ENCODE measurements at places on chromosomes 1 and 21. TPM values are rescaled to one million over a fixed set of nuclear protein-coding genes. Genes with fewer than 3 reads are reported as not detected.

Gene HSD11B1
- polyA plus RNA-seq = 0.65 TPM

Gene APOBEC4
- polyA plus RNA-seq = not detected

Gene C1orf94
- polyA plus RNA-seq = not detected

Gene SAMSN1
- polyA plus RNA-seq = not detected

Gene TRIM46
- 2.0 TPM for polyA plus RNA-seq

Gene MARCKSL1
- 15.3 TPM for polyA plus RNA-seq

Gene PLD5
- 7.4 TPM for polyA plus RNA-seq

Gene SERPINC1
- 0.09 TPM for polyA plus RNA-seq

Gene KCNJ10
- polyA plus RNA-seq = not detected

GRCh38 chr1:172717722-172718465 is 59.0 kb downstream of the FASLG start:
- no peak for DNase-seq

DNA sequence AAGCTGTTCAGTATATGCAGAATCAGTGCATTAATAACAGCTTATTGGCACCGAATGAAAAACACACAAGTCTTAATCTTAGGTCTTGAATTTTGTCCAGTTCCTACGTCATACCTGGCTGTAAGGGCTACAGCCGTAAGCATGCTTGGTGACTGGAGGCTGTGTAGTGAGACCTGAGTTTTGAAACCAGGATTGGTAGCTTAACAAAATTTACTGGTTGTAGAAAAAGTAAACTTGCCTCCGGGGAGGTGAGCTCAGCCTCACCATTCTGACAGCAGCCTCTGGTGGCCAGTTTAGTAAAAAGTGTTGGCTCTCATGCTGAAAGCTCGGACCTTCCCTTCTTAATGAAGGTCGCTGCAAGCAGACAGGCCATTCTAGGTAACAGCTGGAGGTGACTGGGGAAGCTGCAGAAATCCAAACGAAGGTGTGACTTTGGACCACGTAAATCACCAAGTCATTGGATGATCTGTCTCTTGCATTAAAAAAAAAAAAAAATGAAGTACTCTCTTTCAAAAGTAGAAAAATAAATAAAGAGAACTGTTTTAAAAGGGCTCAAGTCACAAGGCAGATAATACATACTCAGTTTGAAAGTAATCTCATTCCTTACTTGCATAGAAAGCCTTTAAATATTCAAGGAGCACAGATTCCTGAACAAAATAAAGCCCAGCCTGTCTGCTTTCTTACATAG is 48.9 kb downstream of the HLCS start:
- no peak for DNase-seq

DNA sequence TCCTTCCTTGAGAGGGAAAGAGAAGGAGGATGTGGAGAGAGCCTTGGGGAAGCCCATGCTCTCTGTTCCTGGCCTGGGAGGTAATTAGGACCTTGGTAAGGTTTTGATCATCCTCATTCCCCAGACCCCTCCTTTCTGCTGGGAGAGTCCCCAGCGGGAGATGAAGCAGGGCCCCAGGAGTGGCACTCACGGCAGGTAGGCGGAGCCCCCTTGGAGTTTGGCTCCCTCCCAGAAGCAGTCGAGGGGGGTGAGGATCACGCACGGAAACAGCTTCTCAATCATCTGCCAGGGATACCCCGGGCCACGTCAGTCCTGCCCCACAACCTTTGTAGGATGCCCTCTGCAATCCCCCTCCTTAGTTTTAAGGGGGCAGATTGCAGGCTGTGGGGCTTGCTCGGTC is 11.5 kb downstream of the PTCH2 start:
- no peak for DNase-seq

GRCh38 chr1:76337542-76338219 is 263.1 kb downstream of the ST6GALNAC3 start:
- no peak for DNase-seq

DNA sequence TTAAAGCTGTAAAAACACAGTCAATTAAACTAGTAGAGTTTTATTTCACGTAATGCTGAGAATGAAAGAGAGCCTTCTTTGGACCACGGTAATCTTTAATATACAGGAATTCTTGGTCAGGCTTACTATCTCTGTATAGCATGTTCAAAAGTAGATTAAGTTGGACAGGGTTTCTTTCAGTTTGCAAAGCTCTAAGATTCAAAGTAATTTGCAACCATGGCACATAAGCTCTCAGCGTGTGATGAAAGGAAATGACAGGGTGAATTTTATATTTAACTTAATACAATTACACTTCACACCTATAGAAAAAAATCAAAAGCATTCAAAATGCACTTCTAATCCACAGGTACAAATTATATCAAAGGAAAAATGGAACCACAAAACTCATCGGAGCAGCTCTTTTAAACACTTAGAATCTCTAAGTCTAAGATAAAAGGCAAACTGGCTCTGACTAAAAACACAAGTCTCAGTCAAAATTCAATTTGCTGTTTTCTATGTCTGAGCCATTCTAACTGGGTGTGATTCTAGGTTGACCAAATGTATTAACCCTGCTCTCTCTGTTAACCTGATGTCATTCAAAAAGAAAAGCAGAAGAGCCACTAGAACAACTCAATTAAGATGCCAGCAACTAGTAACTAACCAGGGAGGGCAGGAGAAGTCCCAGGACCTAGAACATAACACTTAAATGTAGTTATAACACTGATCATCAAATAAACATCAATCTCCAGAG is 147.7 kb downstream of the RERE start:
- DNase-seq = no peak

DNA sequence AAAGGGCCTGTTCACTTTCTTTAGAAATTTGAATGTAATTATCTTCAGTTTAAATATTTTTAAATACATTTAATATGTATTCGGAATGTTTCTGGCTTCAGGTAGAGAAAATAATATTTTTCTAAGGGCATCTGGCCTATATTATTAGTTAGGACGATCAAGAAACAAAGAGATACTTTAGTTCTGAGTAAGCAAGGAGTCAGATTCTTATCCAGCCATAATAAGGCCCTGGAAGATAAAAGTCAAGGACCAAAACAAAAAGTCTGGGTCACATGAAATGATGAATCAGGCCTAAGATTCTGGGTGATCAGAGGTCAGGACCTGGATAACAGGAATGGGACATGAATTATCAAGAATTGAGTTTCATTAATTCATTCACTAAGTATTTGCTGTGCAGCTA is 6.3 kb downstream of the PHC2 start:
- peak; percentile 29 for DNase-seq

DNA sequence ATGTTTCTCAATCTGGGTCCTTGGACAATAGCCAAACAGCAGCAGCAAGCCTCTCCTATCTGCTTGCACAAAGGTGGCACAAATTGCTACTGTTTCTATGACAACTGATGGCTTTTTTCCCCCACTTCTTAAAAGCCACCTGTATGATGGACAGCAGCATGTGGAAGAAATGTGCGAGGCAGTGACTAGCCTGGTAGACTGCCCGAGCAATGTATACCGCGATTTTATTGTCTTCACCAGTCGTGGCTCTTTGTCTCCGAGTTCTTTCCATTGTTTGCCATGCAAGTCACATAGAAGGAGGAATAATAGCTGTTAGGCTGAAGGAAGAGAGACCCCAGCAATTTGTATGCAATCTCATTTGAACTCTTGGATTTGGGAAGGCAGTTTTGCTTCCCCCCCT is 79.4 kb downstream of the S1PR1 start:
- no peak for DNase-seq

DNA sequence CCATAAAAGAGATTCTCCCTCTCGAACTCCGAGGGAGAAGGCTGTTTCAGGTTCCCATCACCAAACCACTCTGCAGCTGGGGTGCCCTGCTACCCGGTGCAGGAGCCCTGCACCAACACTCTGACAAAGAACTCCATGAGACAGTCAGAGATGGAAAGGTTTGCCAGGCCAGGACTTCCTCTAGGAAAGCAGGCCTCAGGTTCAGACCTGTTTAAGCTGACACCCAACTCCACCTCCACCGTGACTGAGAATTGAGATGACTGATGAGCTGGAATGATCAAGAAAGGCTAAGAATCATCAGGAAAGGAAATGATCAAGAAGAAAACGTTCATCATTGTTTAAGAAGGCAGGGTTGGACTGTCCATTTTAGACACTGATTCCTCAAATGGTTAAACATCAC is 46.2 kb upstream of the KCNE1 start:
- peak; percentile 88 for DNase-seq

DNA sequence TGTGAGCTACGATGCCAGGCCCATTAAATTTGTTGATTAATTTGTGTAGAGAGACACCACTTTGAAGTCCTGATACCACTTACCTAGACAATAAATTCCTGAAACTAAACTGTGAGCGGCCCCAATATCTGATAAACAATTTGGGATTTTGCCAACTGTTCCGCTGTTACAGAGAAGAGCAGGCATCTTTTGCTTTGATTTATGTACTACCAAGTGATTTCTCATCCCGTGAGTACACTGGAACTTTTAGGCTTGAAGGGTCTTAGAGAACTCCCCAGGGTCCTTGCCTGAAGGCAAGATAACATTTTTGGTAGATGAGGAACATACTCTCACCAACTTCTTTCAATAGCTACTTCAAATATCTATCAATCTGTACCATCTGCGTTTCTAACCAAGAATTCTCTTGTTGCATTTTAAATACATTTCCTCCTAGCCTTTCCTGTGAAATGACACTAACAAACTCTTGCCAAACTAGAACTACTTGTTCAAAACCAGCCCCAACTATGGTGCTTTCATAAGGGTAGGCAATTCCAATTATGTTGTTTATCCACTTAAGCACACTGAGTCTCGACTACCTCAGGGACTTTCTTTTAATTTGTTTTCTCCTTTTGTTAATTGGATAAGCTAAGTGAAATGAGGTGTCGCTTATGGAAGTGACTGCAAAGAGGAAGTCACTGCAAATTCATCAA is 23.2 kb upstream of the SLC30A1 start:
- DNase-seq = no peak

- peak; percentile 17 for DNase-seq
Observed at GRCh38 chr1:157363660-157364140, 188.6 kb downstream of the FCRL5 start.

GRCh38 chr1:77687519-77687906 is 5.1 kb upstream of the ZZZ3 start:
- DNase-seq = no peak

DNA sequence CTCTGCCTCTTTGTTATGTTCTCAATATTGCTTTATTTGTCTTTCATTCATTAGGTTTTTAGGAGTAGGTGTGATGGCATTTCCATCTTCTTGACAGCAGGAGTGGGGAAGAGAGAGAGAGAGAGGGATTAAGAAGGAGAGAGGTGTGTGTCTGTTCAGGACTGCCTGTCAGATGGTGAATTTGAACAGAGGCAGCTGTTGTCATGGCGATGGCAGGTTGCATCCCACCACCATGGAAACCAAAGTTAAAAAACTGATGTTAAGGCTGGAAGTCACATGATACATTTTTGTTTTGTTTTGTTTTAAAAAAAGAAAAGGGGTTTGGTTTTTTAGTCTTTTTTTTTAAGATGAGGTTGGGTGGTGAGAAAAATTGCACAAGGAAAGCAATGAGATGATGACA is 18.3 kb downstream of the CACNA1E start:
- DNase-seq = no peak

DNA sequence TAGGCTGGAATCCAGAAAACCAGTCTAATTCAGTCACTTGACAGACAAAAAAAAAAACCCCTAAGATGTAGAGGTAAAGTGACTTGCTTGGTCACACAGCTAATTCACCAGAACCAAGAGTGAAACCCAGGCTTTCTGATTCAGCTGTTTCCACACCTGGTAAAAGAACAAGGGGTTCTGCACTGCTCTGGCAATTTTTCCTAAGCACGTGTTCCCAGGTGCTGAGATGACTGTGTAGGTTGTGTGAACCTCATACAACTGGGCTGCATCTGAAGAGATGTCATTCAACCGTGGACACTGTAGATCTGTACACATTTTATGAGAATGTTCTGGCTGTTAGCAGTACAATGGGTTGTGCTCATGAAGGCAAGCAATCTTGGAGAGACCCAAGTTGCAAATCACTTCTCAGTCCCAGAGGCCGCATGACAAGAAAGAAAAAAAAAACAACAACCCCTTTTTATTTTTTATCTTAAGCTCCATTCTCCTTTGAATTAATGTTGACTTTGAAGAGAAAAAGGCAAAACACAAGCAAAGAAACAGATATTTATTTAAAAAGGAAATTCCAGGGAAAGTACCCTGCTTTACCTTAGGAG is 95.4 kb downstream of the INTS7 start:
- no peak for DNase-seq

- no peak for DNase-seq
Observed at GRCh38 chr1:204499511-204500468, 5.2 kb upstream of the PIK3C2B start.

DNA sequence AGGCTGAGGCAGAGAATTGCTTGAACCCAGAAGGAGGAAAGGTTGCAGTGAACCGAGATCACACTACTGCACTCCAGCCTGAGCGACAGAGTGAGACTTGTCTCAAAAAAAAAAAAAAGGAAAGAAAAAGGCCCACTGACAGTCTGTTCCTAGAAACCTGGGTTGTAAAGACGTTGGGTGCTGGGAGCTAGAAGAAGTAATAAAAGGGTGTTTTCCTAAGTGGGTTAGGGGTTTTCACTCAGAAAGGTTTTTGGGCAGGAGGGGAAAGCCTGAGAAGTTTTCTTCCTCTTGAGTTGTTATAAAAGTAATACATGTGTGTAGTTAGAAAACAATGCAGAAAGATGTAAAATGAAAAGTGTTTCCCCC is 25.4 kb downstream of the CELA3A start:
- no peak for DNase-seq

DNA sequence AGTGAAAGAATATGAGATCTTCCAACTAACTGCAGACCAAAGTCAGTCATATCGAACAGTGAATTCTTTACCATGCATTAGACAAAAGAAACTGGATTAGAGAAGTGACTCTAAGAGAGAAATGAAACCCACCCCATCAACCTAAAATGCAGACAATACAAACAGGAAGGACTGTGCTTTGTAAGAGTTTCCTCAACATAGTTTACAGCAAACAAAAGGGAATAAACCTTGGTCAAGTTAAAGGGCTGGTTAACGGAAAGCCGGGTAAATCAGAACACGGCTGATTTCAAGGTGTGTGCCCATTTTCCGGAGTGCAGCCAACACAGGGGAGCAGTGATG is 39.2 kb downstream of the SIPA1L2 start:
- DNase-seq = no peak

DNA sequence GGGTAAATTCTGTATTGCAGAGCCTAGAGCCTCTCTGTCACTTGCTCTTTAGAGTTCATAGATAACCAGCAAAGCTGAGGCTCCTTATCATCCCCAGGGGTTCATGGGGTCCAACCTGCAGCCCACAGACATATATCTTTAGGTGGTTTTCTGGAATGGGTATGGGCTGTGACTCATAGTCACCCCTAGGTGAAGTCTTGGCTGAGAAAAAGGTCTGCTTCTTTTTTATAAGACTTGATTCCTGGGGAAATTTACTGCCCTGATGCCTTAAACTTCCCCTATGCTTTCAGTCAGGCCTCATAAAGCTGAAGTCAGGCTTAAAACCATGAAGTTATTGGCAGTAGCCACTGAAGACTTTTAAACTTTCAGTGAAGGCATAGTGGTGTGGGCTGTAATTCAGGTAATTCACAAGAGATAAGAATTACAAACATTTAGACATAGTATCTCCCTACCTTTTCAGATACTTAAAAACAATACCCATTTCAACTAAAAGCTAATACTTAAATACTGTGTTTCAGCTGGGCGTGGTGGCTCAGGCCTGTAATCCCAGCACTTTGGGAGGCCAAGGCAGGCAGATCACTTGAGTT is 46.8 kb downstream of the MACO1 start:
- DNase-seq = peak; percentile 42
